ENCODE measurements at places on chromosomes 2 and 18. TPM values are rescaled to one million over a fixed set of nuclear protein-coding genes. Genes with fewer than 3 reads are reported as not detected.

DNER gene
- total RNA-seq = 0.27 TPM

DNA sequence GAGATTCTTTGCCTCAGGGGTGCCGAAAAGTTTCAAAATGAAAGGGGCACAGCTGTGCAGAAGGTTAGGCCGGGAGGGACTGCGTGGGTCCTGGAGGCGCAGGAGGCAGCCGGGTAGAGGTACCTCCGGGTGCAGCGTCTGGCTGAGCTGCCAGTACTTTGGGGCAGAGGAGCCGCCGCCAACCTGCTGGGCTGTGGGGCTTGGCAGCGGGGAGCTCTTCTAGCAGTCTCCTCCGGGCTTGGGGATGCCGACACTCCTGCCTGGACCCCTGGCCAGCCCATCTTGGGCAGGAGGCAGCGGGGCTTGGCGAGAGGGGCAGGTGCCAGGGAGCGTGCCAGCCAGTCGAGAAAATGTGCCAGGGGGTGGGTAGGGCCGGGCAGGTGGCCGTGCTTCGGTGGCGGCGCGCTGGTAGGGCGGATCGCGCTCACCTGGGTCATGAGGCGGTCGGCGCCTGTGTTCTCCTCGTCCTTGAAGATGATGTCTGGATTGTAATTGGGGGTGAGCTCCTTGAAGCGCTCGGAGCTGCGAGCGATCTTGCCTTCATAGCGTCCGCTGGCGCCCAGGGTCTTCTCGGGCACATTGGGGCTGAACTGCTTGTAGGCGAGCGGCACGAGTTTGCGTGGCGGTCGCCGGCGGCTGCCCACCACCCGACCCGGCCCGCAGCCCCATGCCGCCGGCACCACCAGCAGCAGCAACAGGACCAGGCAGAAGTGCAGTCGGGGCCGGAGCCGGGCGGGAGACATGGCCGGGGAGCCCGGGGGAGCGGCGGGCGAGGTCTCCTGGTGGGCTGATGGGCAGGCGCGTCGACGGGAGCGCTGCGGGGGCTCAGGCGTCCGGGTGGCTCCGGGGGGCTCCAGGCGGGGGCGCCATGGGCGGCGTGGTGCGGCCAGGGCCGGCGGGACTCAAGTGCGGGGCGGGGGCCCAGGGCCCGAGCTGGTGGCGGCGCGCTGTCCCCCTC is 717 bp downstream of the IHH start:
- H3K27ac ChIP-seq = peak overlapping the region; percentile 63
- DNase-seq = no peak
- peak overlapping the region; percentile 59 for H3K4me3 ChIP-seq
- H3K36me3 ChIP-seq = no peaks in the 10 kb centered on the region
- peaks cover 33% of the 10 kb centered on the region for H3K27me3 ChIP-seq

DNA sequence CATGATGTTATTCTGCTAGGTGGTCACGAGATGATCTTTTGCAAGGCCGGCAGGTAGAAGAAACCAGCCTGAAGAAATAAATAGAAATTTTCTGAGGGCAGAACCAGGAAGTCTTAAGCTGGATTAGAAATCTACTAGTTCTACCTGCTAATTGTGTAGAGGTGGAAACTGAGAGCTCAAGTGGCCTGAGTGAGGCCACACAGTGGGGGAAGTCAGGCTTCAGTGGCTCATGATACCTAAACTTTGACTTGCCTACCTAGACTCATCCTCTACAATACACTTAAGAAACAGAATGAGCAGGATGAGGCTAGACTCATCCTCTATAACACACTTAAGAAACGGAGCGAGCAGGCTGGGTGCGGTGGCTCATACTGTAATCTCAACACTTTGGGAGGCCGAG is 134.9 kb upstream of the NDUFV2 start:
- no peak for DNase-seq
- H3K27ac ChIP-seq = no peak overlapping the region
- no peak overlapping the region for H3K4me3 ChIP-seq
- no peaks in the 10 kb centered on the region for H3K27me3 ChIP-seq

DNA sequence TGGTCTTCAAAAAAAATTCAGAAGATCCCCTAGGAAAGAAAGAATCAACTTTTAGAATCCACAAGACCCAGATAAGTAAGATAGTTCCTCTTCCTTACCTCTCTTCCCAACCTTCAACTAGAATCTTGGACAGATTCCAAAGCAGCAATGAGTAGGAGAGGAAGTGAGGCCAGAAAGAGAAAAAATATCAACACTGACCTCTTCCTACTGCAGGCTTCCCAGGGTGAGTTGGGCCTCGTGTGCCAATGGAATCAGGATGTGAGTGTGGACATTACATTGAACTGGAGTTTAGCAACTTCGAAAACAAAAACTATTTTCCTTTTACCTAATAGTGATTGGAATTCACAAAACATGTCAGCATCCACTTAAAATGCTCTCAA is 102.5 kb upstream of the PIEZO2 start:
- no peaks in the 10 kb centered on the region for H3K4me1 ChIP-seq
- no peak overlapping the region for H3K27ac ChIP-seq
- DNase-seq = no peak
- no peaks in the 10 kb centered on the region for H3K27me3 ChIP-seq
- no peak overlapping the region for H3K4me3 ChIP-seq

DNA sequence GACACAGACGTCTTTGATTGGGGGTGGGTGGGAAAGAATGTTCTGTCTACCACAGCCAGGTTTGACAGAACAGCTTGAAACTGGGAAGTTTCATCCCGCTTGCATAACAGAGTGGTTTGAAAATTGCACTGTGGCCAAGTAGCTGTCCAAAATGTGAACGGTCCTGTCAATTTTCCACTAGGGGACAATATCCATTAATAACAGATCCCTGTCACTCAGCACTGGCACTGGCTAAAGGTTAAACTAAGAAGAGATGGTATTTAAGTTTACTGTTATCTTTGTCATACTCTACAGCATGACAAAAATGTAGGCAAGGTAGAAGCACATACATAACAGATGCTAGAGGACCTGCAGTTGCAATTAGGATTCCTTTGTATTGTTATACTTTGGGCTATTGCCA is 55.6 kb upstream of the ACMSD start:
- no peak for DNase-seq
- no peaks in the 10 kb centered on the region for H3K27me3 ChIP-seq
- no peaks in the 10 kb centered on the region for H3K36me3 ChIP-seq
- H3K27ac ChIP-seq = no peak overlapping the region

HOXD3 gene
- 4.6 TPM for total RNA-seq

DNA sequence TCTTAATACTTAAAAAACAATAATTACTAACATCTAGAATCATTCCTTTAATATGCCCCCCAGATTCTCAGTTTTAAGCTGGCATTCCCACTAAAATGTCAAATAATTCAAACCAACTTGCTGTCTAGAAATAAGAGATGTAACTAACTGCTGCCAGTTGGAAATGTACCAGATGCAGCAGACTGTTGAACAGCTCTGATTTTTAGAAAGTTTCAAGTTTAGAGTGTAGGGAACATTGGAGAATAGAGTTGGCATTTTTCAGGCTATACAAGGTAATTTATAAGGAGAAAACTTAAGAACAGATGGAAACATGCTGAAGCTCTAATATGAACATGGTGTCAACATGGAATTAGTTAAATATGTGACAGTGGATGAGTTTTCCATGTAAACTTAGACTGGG is 101.4 kb downstream of the PTRHD1 start:
- no peak for DNase-seq
- H3K4me3 ChIP-seq = no peak overlapping the region
- H3K36me3 ChIP-seq = no peaks in the 10 kb centered on the region
- no peak overlapping the region for H3K27ac ChIP-seq
- no peaks in the 10 kb centered on the region for H3K27me3 ChIP-seq

DNA sequence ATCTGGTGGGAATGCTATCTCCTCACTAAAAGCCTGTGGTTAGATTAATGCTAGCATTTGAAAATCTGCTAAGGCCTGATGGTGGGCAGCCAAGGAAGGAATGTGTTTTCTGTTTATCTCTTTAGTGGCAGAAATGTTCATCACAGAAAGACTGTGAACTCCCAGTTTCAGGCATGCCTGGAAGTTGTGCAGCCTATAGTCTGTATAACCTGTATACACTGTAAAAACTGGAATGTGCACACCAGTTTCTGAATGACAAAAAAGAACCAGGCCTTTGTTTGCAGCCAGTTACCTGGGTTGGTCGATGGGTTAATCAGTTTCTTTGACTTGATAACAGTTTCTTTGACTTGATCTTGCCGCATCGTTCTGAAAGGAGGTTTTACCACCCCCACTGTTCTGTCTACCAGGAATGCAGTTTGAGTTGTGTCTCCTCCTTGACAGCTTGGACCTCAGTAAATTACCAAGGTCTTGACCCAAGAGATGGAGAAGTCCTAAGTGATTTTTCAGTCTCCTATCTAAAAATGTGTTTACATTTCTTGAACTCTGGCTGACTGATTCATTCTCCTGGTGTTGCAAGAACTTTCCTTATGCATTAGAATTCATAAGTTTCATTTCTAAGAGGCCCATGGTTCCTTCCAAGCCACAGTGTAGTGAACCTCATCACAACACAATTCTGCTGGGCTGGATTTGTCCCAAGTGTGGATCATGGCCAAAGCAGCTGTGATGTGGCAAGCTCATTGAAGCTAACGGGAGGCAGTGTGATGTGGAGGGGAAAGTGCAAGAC is 62.2 kb downstream of the KIAA2012 start:
- no peak overlapping the region for H3K4me3 ChIP-seq
- H3K27ac ChIP-seq = no peak overlapping the region
- H3K36me3 ChIP-seq = no peaks in the 10 kb centered on the region
- no peaks in the 10 kb centered on the region for H3K27me3 ChIP-seq
- no peaks in the 10 kb centered on the region for H3K4me1 ChIP-seq

- no peaks in the 10 kb centered on the region for H3K27me3 ChIP-seq
- no peak overlapping the region for H3K4me3 ChIP-seq
- peak; percentile 85 for DNase-seq
- H3K27ac ChIP-seq = no peak overlapping the region
- no peaks in the 10 kb centered on the region for H3K4me1 ChIP-seq
- no peaks in the 10 kb centered on the region for H3K36me3 ChIP-seq
These were observed 31.1 kb upstream of the SATB2 start for GRCh38 chr2:199488772-199489400.

HAT1 gene
- 50.7 TPM for total RNA-seq

DNA sequence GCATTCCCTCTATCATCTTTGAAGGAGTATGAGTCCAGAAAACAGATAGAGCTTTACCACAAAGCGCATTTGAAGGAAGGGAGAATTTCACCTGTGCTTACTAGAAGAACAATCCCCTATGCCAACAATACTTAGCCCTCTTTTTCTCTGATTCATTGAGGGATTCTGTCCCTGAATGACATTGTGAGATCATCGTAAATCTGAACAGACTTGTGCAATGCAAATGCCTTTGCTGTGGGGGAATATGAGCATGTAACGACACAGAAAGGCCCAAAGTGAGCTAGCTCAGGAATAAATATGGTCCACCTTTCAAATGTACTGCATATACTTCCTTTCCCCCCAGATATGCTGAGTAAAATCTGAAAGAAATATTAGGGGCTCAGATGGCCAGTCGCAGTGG is 67.6 kb downstream of the SCN1A start:
- no peaks in the 10 kb centered on the region for H3K36me3 ChIP-seq
- H3K27me3 ChIP-seq = no peaks in the 10 kb centered on the region

RRM2 gene
- 216 TPM for total RNA-seq

MDH1B gene
- 0.37 TPM for total RNA-seq

- DNase-seq = no peak
- H3K36me3 ChIP-seq = no peaks in the 10 kb centered on the region
These were observed 94.6 kb upstream of the MCFD2 start for GRCh38 chr2:47010176-47010575.

AMER3 gene
- 0.27 TPM for total RNA-seq

BCS1L gene
- 63.7 TPM for total RNA-seq

UGT1A3 gene
- 1.9 TPM for total RNA-seq

DNA sequence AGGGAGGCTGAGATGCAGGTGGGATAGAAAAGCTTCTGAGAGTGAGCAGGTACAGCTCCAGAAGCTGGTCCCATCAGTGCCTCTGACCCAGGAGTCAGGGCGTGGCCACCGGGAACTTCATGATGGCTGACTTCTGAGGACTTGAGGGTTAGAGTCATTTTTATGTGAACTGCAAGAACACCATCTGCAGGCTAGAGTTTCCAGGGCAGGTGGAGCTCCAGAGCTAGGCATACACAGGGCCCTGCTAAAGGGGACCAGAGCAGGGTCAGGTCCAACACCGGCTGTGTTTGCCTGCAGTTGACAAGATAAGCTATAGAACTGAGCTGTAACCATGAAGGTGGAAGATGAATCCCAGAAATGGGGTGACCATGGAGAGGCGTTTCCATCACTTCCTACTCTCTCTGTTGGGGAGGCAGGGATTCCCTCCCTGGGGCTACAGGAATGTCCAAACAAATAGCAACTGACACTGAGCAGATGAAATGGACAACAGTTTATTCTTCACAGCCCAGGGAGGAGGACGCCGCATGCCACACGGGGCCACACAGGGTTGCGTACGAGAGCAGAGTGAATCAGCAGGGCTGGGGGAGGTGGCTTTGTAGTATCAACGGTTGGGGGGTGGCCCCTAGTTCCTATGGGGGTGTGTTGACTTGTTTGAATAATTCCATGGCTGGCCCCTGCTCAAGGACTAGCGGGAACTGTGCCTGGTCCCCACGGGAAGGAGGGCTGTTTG is 77.6 kb upstream of the ZNF516 start:
- no peak overlapping the region for H3K4me3 ChIP-seq
- H3K27ac ChIP-seq = no peak overlapping the region
- no peaks in the 10 kb centered on the region for H3K4me1 ChIP-seq
- H3K27me3 ChIP-seq = no peaks in the 10 kb centered on the region
- no peaks in the 10 kb centered on the region for H3K36me3 ChIP-seq

EML6 gene
- total RNA-seq = 2.5 TPM

DNA sequence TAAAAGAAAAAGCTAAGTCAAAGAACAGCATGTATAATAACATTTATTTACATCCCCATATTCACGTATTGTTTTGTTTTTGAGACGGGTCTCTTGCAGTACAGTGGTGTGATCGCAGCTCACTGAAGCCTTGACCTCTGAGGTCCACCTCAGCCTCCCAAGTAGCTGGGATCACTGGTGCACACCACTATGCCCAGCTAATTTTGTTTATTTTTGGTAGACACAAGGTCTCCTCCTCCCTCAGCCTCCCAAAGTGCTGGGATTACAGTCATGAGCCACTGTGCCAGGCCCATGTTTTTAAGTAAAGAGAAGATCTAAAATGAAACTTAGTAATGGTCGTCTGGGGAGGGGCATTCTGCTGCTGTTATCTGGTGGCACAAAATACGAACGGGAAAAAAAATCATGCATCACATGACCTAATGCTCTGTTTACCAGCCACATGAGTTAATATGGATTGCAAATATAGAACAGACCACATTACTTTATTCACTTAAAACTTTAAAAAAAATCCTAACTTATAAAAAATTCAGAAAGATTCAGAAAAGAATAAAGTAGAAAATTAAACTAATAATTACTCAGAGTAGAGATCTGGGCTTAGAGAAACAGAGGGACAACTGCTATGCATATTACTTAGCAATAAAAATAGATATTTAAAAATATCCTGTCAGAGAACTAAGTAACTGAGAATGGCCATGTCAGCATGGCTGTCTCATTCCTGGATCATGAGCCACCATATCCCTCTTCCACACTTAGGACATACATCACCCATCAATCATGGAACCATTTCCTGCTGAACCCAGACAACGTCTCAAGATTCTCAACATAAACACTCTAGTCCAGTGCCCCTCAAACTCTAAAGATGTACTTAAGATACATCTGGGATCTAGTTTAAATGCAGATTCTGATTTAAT is 7.3 kb downstream of the MMADHC start:
- no peak overlapping the region for H3K27ac ChIP-seq
- H3K4me1 ChIP-seq = peaks cover 6% of the 10 kb centered on the region
- DNase-seq = no peak
